ENCODE measurements at places on chromosomes 1 and 21.

- no peak for DNase-seq
Observed at GRCh38 chr1:39877980-39878956, 5.0 kb downstream of the TRIT1 start.

DNA sequence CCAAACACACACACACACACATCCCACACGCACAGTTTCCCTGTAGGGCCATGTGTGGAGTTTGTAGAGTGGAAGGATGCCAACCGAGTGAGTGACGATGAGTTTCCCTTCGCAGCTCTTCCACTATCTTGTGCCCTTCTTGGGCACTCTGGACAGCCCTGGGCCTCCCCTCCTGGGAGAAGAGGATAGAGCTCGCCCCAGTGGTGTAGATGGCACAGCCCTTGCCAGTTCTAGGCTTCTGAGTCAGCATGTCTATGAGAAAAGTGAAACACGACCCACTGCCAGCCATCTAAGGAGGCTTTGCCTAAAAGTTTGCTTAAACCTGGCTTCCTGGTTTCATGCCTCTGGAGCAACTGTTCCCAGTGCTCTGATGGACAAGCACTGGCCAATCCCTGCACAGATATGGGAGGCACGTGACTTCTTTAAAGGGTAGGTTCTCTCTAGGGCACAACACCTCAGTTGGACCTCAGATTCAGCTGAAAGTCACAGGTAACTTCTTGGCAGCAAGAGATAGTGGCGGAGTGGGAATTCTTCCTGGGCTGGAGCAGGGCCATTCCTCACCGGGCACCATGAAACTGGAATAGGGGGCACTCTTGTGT is 195.9 kb upstream of the GALNT2 start:
- no peak for DNase-seq

GRCh38 chr1:227942716-227943261 is 4.9 kb downstream of the WNT9A start:
- DNase-seq = no peak

- peak; percentile 89 for DNase-seq
Observed at GRCh38 chr1:210558302-210558701, 229.6 kb downstream of the HHAT start.

GRCh38 chr21:34965200-34966174 is 83.6 kb downstream of the RUNX1 start:
- no peak for DNase-seq

GRCh38 chr1:151175863-151176262 is at the start of gene TMOD4:
TSS of gene TMOD4 (minus strand) at chr1:151175981. CDS start at chr1:151174875, 1,106 bp downstream.
- DNase-seq = peak; percentile 53

DNA sequence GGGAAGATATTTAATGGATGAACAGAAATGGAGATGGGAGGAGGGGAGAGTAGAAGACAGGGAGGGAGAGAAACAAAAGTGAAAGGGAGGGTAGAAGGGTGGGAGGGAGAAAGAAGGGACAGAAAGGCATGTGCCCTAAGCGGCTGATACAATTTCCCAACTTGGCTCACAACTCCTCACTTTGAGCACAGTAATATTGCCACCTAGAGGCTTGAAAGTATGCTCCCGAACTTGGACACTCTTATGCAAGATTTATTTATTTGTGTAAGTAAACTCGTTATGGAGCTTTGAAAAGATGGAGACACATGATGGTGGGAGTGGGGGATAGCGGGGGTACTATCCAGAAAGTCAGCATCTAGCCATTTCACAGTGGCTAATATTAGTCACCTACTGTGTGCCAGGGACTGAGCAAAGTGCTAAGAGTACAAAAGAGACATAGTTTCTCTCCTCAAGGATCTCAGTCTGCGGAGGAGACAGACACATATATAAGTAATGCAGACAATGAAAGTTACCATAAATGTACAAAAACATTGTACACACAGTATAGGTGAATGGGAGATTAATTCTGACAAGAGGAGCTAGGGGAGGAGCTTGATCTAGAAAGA is 189.7 kb downstream of the SEC16B start:
- DNase-seq = peak; percentile 5

- no peak for DNase-seq
Observed at GRCh38 chr1:26543462-26543861, 13.9 kb downstream of the RPS6KA1 start.

- no peak for DNase-seq
Observed at GRCh38 chr1:230503726-230504125, 77.6 kb upstream of the PGBD5 start.

GRCh38 chr1:208173749-208174148 is 70.4 kb downstream of the PLXNA2 start:
- DNase-seq = no peak

- no peak for DNase-seq
Observed at GRCh38 chr1:24010650-24011049, 30.5 kb upstream of the SRSF10 start.

DNA sequence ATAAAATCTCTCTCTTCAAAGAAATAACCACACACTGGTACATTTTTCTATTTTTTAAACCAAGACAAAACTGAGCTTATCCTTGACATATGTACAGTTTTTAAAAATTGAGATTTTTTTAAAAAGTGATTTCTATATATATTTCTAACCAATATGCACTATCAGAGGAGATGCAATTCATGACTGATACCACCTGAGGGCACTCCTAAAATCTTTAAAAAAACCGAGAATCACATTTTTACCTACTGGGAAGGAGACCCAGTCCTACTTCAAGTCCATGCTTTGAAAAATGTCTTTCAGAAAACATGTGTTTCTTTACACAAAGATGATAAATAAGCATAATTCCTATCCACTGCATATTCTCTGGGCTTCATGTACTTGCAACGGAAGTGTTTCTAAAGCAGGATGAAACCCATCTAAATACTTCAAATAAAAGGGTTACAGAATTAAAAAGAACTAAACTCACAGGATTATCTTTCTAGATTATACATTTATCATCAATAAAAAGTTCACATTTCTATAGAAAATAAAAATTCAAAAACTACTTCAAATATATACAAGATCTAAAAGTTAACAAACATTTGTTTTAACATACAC is 98.6 kb downstream of the ENAH start:
- DNase-seq = peak; percentile 26

GRCh38 chr1:160672789-160673695 is 26.2 kb upstream of the SLAMF1 start:
- no peak for DNase-seq

DNA sequence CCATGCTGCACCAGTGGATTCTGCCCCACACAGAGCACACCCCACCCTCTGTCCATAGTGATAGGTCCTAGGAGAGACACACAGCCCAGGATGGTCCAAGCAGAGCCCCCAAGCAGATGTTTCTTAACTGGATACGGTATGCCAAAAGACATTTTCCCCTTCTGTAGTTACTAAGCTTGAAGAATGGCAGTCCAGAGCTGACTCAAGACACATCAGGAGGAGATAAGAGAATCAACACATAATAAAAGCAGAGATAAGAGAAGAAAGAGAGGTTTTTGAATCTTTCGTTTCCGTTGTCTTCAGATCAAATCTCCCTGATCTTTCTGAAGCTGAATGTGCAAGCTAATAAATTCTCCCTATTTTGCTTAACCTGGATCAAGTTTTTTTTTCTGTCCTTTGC is 21.8 kb upstream of the CASQ2 start:
- no peak for DNase-seq

GRCh38 chr21:46286648-46287002 is 483 bp downstream of the YBEY start:
- peak; percentile 57 for DNase-seq

DNA sequence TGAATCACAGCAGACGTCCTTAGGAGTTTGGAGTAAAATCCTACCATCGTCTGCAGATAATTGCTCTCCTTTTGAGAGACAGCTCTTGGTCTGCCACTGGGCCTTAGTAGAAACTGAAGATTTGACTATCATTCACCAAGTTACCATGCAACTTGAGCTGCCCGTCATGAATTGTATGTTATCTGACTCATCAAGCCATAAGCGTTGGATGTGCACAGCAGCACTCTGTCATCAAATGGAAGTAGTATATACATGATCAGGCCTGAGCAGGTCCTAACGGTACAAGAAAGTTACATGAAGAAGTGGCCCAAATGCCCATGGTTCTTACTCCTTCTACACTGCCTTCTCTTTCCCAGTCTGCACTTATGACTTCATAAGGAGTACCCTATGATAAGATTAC is 317.8 kb downstream of the GPATCH2 start:
- DNase-seq = no peak

DNA sequence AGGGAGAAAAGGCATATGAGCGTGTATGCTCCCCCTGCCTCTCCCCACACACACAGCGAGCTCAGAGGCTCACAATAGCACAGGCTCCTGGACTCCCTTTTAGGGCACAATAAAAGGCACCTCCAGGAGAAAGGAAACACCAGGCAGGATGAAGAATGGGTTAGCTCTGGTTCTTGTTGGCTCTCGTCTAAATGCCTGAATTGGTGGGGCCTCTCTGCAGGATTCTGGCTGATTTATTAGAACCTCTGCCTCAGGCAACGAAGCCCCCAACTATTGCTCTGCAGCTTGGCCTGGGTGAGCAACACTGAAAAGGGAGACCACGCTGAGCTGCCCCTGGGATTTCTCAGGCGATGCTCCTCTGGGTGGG is 590.9 kb upstream of the PLXNA2 start:
- no peak for DNase-seq

DNA sequence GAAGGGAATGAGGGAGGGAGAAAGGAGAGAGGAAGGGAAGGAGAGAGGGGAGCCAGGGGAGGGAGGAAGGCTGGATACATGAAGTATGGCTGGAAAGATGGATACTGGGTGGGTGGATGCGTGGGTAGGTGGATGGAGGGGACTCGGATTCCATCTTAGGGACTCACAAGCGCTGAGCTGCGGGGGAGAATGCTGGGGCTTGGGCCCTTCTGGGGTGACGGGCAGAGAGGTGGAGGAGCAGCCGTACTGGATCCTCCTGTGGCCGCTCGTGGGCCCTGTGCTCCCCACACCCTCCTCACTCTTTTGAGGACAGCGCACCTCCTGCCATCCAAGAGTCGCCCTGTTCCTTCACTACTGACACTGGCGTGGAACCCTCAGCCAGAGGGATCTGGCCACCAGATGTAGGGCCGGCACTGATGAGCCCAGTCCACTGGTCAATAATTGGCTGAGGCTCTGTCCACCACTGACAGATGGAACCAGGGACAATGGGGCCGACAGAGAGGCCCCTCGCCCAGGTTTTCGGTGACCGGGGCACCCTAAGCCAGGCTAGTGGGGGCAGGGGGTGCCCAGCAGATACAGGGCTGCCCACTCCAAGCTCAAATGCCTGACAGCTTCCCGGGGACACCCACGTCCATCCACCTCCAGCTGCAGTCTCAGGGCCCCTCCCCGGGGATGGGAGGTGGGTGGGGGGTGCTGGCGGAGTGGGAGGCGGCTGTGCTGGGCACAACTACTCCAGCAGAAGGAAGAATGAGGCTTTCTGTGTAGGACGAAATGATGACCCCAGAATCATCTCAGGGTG is 4.4 kb upstream of the ACTRT2 start:
- no peak for DNase-seq

GRCh38 chr1:227798078-227798802 is 17.2 kb upstream of the PRSS38 start:
- no peak for DNase-seq

- no peak for DNase-seq
Observed at GRCh38 chr1:41447995-41448770, 36.3 kb downstream of the EDN2 start.

DNA sequence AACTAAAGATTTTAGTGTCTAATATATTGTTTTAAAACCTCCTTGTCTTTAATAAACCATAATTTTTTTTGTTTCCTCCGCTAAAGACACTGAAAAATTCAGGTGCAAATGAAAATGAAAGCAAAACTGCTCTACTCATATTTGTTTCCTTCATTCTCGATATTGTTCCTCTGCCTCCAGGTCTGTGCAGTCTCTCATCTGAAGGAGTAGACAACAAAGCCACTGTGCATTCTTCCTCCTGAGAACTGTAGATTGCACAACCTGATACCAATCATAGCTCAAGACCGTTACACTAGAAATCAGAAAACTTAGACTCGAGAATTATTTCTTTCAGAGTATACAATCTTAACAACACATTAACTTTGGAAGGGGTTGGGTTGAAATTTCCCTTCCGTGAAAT is 373.1 kb upstream of the CXADR start:
- no peak for DNase-seq

DNA sequence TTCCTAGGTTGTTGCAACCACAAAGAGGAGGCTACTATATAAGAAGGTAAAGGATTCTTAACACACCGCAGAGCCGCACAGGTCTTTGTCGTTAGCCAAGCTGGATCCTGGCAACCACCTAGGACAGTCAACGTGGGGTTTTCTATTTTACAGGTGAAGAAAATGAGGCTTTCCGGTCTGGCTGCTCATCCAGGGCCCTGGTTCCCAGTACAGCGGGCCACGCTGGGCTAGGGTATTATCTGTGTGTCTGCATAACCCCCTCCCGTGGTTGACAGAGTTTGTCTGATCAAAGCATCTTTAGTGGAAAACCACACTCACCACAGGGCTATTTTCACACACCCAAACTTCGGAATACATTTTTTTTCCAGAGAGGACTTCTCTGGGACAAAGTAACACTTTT is 39.0 kb upstream of the PDE9A start:
- DNase-seq = peak; percentile 59

- no peak for DNase-seq
Observed at GRCh38 chr1:93579891-93580290, 101.7 kb downstream of the BCAR3 start.

DNA sequence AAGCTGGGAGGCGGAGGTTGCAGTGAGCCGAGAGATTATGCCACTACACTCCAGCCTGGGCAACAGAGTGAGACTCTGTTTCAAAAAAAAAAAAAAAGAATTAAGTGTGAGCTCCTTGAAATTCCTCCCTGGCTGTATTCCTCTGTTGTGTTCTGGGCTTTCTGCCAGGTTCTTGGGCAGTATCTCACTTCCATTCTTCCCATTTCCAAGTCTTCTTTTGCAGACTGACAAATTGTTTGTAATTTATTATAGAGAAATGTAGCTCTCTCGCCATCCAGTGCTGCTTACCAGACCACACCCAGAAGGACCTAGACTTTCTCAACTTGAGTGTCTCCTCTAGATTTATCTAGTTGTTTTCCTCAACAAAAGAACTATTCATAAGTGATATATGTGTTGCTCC is 105.0 kb upstream of the ADGRL2 start:
- DNase-seq = no peak

- DNase-seq = no peak
Observed at GRCh38 chr1:226520640-226521355, 27.8 kb upstream of the STUM start.

DNA sequence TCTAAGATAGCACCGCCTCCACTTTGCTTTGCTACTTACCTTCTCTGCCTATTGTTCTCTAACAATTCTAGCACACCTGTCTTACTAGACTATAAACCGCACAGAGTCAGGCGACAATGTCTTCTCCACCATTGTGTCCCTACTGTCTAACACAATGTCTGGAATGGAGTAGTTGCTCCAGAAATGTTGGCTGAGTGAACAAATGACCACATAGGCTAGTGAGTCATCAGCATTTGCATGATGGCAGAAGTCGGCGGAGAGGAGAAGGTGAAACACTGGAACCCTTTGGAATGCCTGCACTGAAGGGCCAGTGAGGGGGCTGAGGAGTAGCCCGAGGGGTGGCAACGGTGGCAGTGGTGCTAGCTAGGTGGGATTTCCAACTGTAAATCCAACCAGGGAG is 14.0 kb upstream of the PABPC4 start:
- no peak for DNase-seq

GRCh38 chr1:52727114-52727586 is 897 bp downstream of the ZYG11B start:
- peak; percentile 10 for DNase-seq

- no peak for DNase-seq
Observed at GRCh38 chr21:24310788-24311187, 1296.5 kb downstream of the MRPL39 start.
